Stimulated activated CD4-positive, alpha-beta T cell treated with anti-CD3 and anti-CD28 coated beads, TNF-alpha, amount 100 ng/mL, for 1 hour (primary cell): ENCODE measurements at places on chromosomes 4 and X.
A peak's percentile ranks its signal among the peaks of the same experiment; 100 is the strongest.

DNA sequence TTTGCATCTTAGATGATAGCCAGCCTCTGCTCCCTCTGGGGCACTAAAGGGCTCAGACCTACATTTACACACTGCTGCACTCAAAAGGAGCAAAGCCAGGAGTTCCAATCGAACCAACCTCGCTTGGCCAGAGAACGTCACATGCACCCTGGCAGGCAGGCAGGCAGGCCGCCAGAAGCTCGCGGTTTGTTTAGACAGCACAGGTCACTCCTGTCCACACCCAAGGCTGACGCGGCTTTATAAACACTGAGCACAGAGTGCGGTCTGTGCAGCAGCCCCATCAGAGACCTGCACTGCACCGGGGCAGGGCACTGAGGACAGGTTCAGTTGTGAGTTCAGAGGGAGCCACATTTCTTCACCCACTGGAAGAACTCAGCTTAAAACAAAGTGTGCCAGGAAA, 143.9 kb downstream of the BCOR start:
- no peak for DNase-seq

GRCh38 chr4:145154573-145154972, 25.8 kb downstream of the OTUD4 start:
- DNase-seq = no peak

DNA sequence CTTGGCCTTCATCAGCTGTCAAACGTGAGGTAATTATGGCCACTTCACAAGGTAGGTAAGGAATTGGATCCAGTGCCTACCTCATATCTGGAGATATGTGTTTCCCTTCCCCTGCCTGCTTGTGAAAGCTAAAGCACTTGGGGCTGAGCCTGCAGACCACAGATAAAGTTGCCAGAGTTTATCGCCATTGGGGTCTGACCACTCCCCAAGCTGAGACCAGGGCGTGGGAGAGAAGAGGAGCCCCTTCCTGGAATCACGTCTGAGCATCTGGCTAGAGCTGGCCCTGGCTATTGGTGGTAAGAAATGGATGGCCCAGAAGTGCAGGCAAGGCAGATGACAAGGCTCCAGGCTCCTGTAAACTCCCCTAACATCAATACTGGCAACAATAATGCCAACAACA, 2.7 kb downstream of the ALAS2 start:
- no peak for DNase-seq

DNA sequence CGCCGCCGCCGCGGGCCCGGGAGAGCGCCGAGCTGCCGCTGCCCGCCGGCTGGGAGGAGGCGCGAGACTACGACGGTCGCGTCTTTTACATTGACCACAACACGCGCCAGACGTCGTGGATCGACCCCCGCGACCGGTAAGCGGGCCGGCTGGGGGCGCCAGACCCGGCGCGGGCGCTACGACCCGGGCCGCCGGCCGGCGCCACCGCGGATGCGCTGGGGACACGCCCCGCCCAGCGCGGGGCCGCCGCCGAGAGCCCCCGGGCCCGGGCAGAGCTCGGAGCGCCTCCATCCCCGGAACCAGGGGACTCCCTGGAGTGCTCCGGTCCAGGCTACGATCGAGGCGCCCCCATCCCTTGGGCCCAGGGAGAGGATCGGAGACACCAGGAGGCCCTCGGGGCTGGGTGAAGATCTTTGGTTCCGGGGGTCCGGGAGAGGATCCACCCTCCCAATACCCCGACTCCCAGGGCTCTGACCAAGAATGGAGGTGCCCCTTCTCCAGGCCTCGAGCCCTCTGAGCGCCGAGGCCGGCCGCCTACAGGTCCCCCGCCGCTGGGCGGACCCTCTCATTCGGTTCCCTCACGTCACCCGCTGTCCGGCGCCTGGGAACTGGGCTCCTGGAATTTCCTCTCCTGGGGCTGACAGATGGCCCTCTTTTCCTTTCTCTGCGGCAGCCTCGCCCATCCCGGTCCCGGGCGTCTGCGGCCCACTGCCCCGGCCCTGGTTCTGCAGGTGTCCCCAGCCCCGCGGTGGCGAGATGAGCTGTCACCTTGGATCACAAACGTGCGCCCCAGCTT, 48.8 kb downstream of the CLDN34 start:
- DNase-seq = no peak

DNA sequence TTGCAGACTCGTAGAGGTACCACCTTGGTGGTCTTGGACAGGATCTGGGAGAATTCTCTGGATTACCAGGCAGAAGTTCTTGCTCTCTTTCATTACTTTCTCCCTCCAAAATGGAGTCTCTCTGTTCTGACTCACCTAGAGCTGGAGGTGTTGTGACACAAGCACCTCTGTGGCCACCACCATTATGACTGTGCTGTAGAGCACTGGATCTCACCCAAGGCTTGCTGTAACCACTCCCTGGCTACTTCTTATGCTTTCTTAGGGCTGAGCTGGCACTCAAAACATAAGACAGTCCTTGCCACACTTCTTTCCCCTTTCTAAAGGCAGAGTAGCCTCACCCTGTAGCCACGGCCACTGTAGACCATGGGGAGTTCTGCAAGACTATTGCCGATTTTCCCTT, 296.6 kb upstream of the DIPK2B start:
- no peak for DNase-seq

DNA sequence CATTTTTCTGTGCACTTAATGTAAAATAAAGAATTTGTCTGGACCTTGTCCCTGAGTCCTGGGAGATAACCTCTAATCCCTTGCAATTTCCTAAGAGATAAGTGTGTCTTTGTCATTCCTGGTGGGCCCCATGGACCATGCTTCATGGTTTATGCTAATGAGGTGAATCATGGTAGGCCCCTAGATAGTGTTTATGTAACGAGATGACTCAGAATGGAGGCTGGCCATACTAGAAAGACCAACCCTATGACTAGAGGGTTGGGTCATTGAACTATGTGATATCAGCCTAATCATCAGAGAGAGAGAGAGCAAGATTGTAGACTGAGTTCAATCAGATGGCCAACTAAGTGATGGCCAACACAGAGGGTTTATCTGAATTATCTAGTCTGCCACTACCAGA, 64.2 kb upstream of the NHSL2 start:
- no peak for DNase-seq

- no peak for DNase-seq
Observed at GRCh38 chrX:15204130-15204751, 65.6 kb downstream of the ASB9 start.

DNA sequence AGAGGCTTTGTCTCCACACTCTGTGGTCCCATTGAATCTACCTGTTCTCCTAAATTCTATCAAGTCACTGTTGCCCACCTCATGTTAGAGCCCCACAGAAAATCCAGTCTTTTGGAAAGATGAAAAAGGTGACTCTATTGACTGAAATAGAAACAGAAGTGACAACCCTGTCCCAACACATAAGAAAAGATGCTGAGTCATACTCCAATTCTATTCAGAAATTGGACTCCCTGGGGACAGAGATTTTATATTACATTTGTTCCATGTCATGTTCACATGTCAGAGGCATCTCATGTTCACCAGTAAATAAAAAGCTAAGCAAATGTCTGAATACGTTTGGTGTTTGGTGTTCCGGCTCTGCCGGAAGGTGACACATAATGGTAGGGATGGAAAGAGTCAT, 2.9 kb upstream of the GRPR start:
- DNase-seq = no peak

GRCh38 chr4:103099691-103100392, at the start of gene BDH2:
TSS of gene BDH2 (minus strand) at chr4:103099834. CDS start at chr4:103096254, 3,580 bp downstream.
- peak; percentile 15 for DNase-seq

DNA sequence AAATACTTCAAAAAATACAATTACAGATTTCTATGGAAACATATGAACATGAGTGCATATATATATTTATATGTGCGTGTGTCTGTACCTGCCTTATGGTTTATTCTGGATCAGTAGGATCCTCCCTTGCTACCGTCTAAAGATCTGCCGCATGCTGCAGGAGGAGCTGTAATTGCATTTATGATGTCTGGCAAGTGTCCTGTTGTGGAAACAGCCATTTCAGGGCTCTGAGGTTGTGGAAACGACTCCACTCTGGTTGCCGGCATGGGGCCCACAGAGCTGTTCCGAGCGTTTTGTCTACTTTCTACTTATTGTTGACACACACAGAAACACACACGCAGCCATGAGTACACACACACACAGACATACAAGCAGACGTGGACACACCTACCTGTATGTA, 21.3 kb downstream of the CD99 start:
- DNase-seq = no peak

DNA sequence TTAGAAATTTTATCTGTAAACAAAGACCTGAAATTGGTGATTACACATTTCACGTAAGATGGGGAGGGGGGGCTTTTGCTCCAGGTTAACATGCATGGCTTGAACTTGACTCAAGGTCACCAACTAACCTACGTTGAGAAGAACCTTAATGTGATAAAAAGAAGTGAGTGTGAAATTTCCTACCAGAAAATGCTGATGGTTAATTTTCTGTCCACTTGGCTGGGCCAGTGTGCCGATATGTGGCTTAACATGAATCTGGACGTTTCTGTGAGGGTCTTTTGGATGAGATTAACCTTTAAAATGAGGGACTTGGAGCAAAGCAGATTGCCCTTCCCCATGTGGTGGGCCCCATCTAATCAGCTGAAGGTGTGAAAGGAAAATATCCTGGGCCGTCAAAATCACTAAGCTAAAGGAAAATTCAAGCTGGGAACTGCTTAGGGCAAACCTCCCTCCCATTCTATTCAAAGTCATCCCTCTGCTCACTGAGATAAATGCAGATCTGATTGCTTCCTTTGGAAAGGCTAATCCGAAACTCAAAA, 107.3 kb upstream of the ENPP6 start:
- no peak for DNase-seq

DNA sequence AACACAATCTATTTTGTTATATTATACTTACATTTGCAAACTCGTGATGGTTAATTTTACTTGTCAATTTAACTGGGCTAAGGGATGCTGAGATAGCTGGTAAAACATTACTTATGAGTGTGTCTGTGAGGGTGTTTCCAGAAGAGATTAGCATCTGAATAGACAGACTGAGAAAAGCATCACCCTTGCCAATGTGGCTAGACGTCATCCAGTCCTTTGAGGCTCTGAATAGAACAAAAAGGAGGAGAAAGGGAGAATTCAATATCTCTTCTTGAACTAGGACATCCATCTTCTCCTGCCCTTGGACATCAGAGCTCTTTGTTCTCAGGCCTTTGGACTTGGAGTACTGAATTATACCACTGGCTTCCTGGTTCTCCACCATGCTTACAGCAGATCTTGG, 154.6 kb downstream of the EPHA5 start:
- DNase-seq = no peak

DNA sequence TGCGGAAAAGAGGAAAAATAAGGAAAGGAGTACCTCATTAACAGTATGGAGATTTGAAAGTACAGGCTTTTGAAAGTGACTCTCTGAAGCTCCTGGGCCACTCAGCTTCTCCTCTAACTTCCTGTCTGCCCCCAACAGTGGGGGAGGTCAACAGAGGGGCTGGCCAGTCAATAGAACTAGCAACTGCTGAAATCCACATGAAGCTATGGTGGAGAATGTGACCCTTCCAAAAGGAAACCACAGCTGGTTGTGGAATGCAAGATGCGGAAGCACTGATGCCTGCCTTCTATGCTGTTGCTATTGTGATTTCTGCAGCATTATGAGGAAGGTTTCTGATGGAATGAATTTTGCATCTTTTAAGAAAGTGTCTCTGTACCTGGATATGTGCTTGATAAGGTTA, 2.4 kb downstream of the CORIN start:
- no peak for DNase-seq

- no peak for DNase-seq
Observed at GRCh38 chrX:83145876-83146275, 362.2 kb upstream of the POU3F4 start.

GRCh38 chrX:38458071-38458470, 103.3 kb upstream of the TSPAN7 start:
- DNase-seq = no peak

DNA sequence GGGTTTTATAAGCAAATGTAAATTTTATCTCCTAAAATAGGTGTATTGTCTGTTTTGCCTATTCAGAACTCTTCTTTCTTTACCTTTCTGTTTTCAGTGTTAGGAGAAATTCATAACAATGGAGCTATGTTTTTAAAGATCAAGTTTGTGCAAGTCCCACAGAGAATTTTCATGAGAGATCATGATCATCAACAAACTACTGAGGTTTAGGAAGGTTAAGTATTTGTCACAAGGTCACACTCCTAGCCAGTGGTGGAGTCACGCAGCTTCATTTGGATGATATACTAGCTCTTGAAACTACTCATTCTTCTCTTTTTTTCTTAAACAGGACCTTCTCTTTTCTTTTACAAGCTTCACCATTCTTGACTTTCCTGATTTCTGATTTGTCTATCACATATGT, 892.6 kb upstream of the FRG1 start:
- no peak for DNase-seq

GRCh38 chrX:66110112-66110511, 53.9 kb upstream of the HEPH start:
- no peak for DNase-seq

DNA sequence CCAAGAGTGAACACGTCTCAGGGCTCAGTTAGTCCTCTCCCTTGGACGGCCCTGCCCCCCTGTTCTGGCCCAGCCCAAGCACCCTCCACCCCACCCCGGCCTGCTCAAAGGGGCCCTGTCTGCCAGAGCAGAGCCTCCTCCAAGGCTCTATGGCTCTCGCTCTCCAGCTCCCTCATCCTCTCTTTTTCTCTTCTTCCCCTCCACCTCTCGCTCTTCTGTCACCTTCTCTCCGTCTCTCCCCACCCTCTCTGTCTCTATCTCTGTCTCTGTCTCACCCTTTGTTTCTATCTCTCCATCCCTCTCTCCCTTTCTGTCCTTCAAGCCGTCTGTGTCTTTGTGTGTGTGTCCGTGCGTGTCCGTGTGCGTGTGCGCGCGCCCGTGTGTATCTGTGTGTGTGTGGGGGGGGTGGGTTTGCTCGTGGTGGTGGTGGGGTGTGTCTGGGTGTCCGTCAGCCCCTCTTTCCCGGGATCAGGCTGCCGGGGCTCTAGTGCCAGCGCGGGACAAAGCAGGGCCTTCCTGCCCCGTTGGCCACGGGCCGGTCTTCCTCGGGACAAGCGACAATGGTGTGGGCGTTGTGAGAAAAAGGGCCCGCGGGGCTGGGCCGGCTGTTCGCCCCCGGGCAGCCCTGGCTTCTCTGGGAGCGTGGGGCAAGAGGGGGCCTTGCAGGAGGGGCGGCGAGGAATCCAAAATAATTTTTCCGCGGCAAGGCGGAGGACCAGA, 8.7 kb downstream of the FRG2 start:
- no peak for DNase-seq

- no peak for DNase-seq
Observed at GRCh38 chr4:35963974-35964515, 280.3 kb downstream of the ARAP2 start.

GRCh38 chr4:53067125-53067802, 205.1 kb downstream of the RASL11B start:
- DNase-seq = no peak

GRCh38 chrX:17374619-17375366, at the start of gene NHS:
TSS of gene NHS (plus strand) at chrX:17375200. CDS start at chrX:17375758, 558 bp downstream.
- no peak for DNase-seq

- DNase-seq = no peak
Observed at GRCh38 chr4:146261041-146261440, 46.7 kb downstream of the REELD1 start.

DNA sequence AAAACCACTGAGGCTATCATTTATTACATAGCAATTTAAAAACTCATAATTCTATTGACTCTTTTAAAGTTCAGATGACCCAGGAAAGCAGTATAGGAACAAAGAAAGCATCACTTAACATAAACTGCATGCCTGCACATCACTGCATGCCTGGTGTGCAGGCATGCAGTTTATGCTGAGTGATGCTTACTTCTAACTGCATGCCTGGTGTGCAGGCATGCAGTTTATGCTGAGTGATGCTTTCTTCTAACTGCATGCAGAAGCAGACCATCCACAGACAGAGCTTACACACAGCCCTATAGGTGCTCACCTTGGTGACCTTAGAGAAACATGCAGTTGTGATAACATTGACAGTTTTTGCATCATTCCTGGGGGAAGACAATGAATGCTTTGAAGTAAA, 17.0 kb downstream of the SDAD1 start:
- no peak for DNase-seq
